LNCaP clone FGC (cell line): ENCODE measurements at places on chromosomes 16 and 17.

- no peak for DNase-seq
Observed at GRCh38 chr17:48595278-48595999, 1.9 kb upstream of the HOXB5 start.

GRCh38 chr17:10803830-10804475 is at the start of gene TMEM238L:
TMEM238L (minus strand) TSS chr17:10804099; CDS start chr17:10803963, 136 bp downstream.
- no peak for DNase-seq

DNA sequence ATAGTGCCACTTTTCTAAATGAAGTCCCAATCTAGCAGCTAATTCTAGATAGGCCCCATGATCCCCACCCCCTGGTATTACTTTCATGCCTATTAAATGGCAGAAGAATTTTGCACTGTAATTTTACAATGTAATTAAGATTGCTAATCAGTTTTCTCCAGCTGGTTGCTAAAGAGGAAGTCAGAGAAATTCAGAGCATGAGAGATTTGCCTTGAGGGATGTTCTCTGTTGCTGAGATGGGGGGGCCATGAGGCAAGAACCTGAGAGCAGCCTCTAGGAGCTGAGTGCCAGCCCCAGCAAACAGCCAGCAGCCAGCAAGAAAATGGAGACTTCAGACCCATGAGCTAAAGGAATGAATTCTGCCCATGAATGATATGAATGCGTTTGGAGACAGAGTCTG is 38.9 kb downstream of the SHCBP1 start:
- no peak for DNase-seq

GRCh38 chr17:549177-550040 is 165.2 kb downstream of the VPS53 start:
- no peak for DNase-seq

- no peak for DNase-seq
Observed at GRCh38 chr16:77896415-77897128, 108.2 kb downstream of the VAT1L start.
